SHP77 treated with DMSO at 0.1 percent for 48 hours (cell line): ENCODE measurements at places on chromosomes 7 and 10.

GRCh38 chr7:70776627-70777101 lies 355.3 kb upstream of the GALNT17 start:
- no peak for DNase-seq

GRCh38 chr10:47408606-47409005 lies 24.5 kb upstream of the ZNF488 start:
- no peak for DNase-seq

GRCh38 chr7:102456327-102456726 lies 8.3 kb downstream of the ALKBH4 start:
- DNase-seq, result no peak

GRCh38 chr10:119749455-119749854 lies 23.6 kb downstream of the INPP5F start:
- no peak for DNase-seq

DNA sequence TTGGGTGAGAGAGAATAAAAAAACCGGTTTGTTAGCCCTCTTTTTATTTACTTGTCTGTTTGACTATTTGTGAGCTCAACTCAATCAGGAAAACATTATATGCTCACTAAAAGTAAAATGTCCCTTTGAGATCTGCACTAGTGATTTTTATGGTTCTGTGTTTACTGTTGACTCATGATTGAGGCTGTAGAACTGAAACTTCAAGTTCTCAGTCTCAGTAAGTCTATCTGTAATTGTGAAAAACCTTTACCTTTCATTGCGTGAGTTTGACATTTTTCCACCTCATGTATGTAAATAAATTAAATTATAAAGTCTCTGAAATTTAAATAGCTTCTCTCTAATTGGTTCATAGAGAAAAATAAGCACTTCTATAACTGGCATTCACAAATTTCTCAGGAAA lies 17.0 kb upstream of the CASD1 start:
- DNase-seq, result no peak

DNA sequence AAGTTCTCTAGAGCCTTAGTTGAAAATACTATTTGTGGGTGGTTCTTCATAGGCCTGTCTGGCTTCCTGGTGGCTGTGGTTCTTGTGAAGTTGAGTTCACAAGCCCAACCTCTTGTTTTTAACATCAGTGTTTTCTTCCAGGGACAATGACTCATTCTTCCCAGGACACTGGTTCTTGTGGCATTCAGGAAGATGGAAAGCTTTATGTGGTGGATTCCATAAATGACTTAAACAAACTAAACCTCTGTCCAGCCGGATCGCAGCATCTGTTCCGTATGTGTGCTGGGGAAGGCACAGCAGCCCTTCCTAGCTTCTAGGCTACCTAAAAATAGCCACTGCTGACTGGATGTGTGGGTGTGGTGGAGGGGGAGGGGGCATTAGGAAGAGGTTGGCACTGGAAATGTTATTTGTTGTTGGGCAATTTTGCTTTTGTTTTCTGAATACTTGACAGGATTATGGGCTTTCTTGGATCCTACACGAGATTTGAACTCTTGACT lies 3.9 kb downstream of the LSMEM1 start:
- DNase-seq, result no peak

DNA sequence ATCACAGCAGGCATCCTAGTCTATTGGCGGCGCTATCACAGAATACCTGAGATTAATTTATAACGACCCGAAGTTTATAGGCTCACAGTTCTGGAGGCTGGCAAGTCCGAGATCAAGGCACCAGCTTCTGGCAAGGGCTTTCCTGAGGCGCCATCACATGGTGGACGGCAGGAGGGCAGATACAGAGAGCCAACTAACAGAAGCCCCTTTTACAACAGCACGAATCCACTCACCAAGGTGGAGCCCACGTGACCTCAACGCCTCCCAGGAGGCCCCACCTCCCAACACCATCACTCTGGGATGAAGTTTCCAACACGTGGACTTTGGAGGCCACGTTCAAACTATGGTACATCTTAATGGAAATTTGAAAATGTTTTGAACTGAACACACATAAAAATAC lies 255.3 kb downstream of the ELFN1 start:
- peak; percentile 27 for DNase-seq

GRCh38 chr10:116771959-116772585 lies 29.7 kb upstream of the HSPA12A start:
- DNase-seq, result no peak

- no peak for DNase-seq
Measured at GRCh38 chr10:96222441-96222840, 48.9 kb downstream of the BLNK start.

DNA sequence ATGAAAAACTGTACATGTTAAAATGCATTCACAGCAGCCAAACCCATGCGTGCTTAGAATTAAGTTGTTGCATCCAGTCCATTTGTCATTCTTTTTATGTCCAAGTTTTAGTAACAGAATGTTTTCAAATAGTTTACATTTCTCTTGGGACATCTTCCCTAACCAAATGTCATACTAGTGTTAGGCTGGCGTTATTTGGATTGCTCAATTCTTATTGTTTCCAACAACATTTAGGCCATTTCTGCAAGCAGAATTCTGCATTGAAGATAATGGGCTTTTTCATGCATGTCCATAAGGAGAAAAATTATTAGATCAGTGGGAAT lies 203.0 kb downstream of the HIBADH start:
- DNase-seq, result no peak

GRCh38 chr10:107718864-107719263 lies 554.4 kb upstream of the SORCS1 start:
- DNase-seq, result no peak

GRCh38 chr10:1472178-1472958 lies 265.0 kb downstream of the ADARB2 start:
- no peak for DNase-seq

DNA sequence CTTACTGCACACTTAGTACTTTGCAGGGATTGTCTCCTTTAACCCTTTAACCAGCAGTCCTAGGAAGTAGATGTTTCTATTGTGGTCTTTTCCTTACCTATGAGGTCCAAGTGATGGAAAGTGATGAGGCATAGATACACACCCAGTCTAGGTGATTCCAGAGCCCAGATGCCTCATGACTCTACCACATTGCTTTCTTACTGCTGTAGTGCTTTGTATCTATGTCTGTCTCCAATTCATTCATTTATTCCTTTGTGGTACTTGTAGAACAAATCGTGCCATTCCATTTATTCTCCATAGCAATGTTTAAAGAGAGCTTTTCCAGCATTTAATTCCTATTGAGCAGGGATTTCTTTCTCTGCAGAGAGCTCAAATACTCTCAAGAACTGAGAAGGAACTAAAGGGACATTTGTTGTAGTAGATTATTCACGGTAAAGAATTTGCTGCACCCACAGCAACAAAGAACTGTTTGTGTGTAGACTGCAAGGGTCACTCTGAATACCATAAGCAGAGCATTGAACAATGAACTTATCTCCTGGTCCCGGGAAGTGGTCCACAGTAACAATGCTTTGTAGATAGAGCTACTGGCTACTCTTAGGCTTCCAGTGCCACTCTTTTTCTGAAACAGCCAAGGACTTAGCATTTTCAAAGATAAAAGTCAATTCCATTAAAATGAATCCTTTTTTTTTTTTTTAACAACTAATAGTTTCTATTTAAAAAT lies 337.0 kb downstream of the PTEN start:
- no peak for DNase-seq

GRCh38 chr10:88389456-88389855 lies 193.7 kb downstream of the RNLS start:
- no peak for DNase-seq

- no peak for DNase-seq
Measured at GRCh38 chr7:4525884-4526283, 156.2 kb upstream of the FOXK1 start.

GRCh38 chr7:149195180-149196150 lies at the start of gene ZNF282:
Gene ZNF282 (plus strand): TSS chr7:149195546. CDS start chr7:149195590, 44 bp downstream.
- peak; percentile 69 for DNase-seq

DNA sequence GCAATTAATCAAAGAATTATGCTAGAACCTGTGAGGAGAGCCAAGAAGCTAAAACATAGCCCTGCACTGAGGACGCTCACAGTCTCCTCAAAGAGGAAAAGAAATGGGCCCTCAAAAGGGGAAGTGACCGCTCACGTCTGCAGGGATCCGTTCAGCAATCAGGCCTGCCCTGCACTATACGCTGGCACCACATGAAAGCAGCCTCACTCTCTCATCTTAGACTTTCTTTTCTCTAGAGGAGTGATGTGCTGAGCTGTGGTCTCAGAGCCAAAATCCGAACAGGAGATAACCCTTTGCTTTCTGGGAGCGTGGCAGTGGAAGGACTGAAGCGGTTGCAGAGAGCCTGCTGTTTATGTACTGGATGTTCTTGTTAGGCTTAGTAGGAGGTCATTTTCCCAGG lies 6.3 kb upstream of the IL2RA start:
- DNase-seq, result no peak

- DNase-seq, result no peak
Measured at GRCh38 chr7:28480595-28480994, 68.3 kb downstream of the CREB5 start.

GRCh38 chr10:100303724-100304319 lies 17.3 kb upstream of the BLOC1S2 start:
- DNase-seq, result no peak

DNA sequence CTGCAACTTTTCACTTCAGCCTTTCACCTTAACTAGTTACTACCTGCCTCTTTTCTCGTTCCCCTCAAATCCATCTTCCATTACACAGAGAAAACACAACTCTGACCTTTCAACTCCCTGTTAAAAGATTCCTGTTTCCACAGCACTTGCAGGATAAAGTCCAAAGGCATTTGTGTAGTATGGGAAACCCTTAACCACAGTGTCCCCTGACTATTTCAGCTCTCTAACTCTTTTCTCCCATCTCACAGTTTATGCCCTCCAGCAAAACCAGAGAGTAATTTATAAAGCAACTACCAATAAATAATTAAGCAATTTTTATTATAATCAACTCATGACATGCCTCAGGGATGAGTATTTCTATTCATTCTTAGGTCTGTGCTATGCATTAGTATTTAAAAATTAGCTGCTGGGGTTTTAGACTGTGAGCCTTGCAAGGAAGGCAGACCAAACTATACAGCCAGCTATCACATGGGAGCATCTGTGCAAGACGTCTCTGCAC lies 51.0 kb downstream of the COL1A2 start:
- no peak for DNase-seq

- DNase-seq, result no peak
Measured at GRCh38 chr7:151403764-151404163, 6.1 kb downstream of the WDR86 start.

- DNase-seq, result no peak
Measured at GRCh38 chr7:47514818-47515217, 67.1 kb downstream of the TNS3 start.

GRCh38 chr10:45373003-45373575 lies 927 bp upstream of the ALOX5 start:
- no peak for DNase-seq

DNA sequence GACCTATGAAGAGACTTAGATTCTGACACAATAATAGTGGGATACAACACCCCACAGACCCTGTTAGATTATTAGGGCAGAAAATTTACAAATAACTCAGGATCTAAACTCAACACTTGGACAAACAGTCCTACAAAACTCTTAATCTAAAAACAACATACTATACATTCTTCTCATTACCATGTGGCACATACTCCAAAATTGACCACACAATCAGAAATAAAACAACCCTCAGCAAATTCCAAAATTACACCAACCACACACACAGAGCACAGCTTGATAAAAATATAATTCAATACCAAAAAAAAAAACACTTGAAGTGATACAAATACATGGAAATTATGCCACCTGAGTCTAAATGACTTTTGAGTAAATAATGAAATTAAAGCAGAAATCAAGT lies 7.8 kb downstream of the ZNF680 start:
- DNase-seq, result no peak

DNA sequence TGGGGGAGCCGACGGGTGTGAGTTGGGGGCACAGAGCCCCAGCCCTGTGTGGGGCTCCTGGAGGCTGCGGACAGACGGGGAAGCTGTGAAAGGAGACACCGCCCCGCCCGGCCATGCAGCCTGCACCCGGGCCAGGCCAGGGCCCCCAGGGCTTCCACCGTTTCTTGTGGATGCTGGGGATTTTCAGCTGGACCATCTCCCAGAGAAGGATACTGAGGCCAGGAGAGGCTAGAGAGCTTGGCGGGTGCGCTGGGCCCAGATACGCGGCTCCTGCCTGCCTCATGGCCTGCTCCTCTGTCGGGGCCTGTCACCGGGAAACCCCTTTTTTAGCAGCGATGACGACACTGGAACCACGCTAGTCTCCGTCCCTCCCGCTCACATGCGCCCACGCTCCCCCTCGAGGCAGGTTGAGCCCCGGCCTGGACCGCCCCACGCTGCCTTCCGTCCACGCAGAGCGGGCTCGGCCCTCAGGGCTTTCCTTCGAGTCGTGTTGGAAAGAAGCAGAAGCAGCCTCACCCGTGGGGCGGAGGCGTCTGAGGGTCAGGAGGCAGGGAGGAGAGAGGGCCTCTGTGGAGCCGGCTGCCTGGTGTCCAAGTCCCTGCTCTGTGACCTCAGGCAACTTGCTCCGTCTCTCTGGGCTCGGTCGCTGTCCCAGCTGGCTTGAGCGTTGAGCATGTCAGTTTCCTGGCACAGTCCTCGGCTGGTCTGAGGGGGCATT lies 11.7 kb downstream of the TMEM184A start:
- DNase-seq, result no peak

- no peak for DNase-seq
Measured at GRCh38 chr10:29689001-29689400, 54.2 kb upstream of the SVIL start.

DNA sequence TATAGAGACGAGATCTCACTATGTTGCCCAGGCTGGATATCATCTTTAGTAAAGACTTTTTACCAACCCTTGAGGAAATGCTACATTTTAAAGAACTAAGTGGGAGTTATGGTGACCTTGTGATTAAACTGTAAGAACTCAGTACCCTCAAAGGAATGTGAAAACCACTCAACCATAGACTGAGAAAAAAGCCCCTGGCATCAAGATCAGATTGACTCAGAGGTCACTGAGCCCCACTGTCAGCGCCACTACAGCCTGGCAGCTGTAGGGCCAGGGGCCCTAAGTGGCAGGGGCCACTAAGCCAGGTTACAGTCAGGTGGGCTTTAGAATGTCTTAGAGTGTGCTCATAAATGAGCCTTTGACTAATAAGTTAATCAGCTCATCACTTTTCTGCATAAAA lies 55.9 kb downstream of the APBB1IP start:
- no peak for DNase-seq

DNA sequence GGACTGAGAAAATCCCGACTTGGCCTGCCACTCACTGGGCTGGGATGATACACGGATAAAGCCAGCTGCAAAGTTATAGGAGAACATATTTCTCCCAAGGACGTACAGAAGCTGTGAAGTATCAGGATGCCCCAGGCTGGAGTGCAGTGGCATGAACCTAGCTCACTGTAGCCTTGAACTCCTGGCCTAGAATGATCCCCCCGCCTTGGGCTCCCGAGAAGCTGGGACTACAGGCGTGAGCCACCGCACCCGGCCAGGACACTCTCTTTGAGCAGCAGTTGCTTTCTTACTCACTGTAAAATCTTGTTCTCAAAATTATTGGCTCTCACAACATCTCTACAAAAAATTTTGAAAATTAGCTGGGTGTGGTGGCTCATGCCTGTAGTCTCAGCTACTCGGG lies 50.4 kb downstream of the CLEC2L start:
- no peak for DNase-seq
